Naive thymus-derived CD4-positive, alpha-beta T cell (primary cell): ENCODE measurements at places on chromosomes 1 and 21. TPM values are rescaled to one million over a fixed set of nuclear protein-coding genes. Genes with fewer than 3 reads are reported as not detected.
A peak's percentile ranks its signal among the peaks of the same experiment; 100 is the strongest.

PDC gene
- not detected in 2 replicates for total RNA-seq

TPM3 gene
- 423 TPM for total RNA-seq

RAP1GAP gene
- total RNA-seq, result 0.24 TPM

PLA2G2C gene
- total RNA-seq, result not detected

THEM5 gene
- total RNA-seq, result not detected

BCL2L15 gene
- 2.4 TPM for total RNA-seq

TSSK3 gene
- total RNA-seq, result 5.1 TPM

FCRL3 gene
- 1.8 TPM for total RNA-seq

SPRR2G gene
- not detected for total RNA-seq

FAM151A gene
- not detected for total RNA-seq

DNA sequence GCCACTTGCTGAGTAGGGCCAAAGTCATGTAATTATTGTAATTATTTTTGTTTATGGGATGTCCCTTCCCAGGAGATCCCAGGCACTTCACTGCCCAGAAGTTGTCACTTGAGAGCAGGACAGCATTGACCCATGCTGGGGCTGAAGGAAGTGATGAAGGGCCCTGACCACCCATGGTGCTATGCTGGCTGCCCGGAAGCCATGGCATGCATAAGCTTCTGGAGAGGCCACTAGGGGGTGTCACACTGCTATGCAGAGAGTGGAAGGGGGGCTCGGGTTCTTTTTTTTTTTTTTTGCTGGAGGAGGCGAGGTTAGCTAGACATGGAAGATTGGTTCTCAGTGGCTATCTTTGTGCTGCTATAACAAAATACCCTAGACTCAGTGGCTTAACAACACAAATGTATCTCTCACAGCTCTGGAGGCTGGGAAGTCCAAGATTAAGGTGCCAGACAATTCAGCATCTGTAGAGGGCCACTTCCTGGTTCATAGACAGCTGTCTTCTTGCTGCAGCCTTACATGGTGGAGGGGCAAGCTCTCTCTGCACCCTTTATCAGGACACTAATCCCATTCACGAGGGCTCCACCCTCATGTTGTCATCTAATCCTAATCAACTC is 84.9 kb downstream of the CNIH3 start:
- DNase-seq, result no peak

DNA sequence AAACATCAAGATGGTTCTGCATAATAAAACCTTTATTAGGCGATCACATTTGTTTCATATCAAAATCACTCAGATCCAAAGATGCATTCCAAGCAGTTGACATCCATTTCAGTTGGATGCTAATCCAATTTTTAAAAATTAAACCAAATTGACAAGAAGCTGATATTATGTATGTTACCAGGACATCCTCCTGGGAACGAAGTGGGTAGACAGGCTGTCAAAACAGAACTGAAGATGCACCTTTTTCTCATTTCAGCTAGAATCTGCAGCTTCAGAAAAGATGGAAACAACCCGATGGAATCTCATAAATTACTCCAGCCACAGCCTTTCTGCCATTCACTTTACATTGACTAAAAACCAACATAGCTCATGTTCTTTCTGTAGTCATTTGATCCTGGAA is 268.4 kb downstream of the PLPP3 start:
- no peak for DNase-seq

DNA sequence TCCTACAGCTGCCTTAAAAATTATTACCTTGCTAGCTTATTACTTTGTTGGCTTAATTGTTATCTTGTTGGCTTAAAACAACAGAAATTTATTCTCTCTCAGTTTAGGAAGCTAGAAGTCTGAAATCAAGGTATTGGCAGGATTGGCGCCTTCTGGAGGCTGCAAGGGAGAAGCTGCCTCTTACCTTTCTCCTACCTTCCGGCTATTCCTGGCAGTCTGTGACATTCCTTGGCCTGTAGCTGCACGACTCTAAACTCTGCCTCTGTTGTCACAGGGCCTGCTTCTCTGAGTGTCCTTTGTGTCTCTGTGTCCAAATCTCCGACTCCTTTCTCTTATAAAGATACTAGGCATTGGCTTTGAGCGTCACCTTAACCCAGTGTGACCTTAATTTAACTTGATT is 579.9 kb upstream of the B3GALT2 start:
- DNase-seq, result no peak

DNA sequence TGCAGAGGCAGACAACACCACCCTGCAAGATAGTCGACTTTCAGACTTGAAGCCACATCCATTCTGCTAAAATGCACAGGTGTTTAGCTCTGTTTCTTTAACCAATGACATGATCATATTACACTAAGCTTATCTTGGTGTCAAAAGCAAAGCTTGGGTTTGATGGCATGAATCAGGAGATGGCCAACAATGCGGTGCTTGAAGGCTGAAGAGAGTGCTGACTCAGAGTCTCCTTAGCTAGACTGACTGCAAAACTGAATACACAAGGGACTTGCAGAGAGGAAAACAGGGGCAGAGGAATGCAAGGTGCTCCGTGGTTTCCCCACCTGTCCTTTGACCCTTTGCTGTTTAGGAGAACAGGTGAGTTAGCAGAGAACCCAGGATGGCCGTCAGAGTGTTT is 262.6 kb downstream of the SIPA1L2 start:
- DNase-seq, result no peak

DNA sequence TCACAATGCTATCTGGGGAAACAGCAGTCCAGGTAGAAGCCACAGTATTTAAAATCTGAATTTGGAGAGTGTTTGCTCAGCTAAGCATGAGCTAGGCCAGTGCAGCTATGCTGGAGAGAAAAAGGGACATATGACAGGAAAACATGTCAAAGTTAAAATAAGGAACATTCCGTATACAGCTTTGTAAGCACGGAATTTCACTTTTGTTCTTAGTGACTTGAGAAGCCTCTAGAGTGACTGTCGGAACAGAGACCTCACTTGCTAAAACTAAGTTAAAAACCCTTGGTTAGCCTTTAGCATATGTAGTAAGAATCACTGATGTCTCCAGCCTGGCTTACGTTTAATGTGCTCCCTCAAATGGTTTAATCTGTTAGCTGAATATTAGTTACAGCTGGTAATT is 661.7 kb downstream of the KCNT2 start:
- no peak for DNase-seq

- DNase-seq, result peak; percentile 55
These were observed 4.5 kb downstream of the HSPB7 start for GRCh38 chr1:16013220-16013907.

GRCh38 chr21:42261829-42262200 is 42.9 kb downstream of the ABCG1 start:
- DNase-seq, result no peak

GRCh38 chr1:97457446-97458089 is 463.3 kb downstream of the DPYD start:
- no peak for DNase-seq

DNA sequence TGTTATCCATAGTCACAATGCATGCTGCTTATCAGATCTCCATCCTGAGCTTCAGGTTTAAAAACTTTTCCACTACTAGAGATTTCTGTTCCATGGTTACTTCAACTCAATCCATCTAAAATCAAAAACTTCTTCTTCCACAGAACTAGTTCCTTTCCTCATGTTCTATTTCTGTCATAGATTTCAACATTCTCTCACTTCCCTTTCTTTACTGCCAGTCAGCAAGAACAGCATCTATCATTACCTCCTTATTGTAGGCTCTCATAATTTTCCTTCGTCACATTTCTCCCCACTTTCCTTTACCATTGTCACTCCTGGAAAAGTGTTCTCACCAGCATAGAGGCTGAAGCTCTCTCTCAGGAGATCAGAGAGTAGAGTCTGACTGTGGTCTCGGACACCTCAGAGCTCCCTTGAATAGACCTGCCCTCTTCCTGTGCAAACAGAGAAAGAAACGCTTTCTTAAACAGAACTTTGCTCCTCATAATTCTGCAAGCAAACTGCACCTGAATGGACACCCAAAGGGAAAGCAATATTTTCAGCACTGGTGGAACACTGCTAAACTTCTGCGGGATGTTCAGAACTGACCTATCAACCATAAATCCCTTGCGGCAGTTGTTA is 48.7 kb upstream of the KIRREL1 start:
- no peak for DNase-seq

DNA sequence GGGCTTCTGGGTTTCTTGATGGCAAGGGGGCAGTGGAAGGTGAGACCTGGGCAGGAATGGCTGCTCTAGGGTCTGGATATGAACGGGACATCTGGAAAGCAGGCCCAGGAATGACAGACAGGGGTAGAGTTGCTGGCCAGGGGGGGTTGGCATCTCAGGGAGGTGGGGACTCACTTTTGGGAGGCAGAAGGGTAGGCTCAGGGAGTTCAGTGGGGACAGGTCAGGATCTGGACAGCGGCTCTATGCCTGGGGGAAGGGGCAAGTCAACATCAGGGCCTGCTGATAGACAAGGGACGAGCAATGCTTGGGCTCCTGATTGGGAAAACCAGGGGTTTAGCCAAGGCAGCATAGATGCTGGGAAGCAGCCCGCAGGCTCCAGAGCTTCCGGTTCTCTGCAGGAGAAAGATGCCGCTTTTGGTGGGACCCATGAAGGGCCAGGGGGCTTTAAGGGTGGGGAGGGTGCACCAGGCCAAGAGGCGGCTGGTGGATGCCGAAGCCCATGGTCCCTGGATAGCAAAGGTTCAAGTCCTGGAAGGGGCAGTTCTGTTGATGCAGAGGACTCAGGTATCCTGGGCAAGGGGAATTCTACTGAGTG is 21.9 kb downstream of the IGFN1 start:
- no peak for DNase-seq

GRCh38 chr1:223834660-223835263 is 11.0 kb downstream of the TP53BP2 start:
- peak; percentile 57 for DNase-seq

- no peak for DNase-seq
These were observed 40.9 kb downstream of the LRP8 start for GRCh38 chr1:53286955-53287354.

GRCh38 chr1:78071696-78072095 is 25.9 kb downstream of the GIPC2 start:
- DNase-seq, result no peak

- DNase-seq, result no peak
These were observed 91.3 kb downstream of the UCHL5 start for GRCh38 chr1:192967901-192968300.

- DNase-seq, result no peak
These were observed 5.0 kb downstream of the TAF5L start for GRCh38 chr1:229620876-229621275.

GRCh38 chr1:14478120-14478519 is 120.4 kb upstream of the KAZN start:
- DNase-seq, result no peak

DNA sequence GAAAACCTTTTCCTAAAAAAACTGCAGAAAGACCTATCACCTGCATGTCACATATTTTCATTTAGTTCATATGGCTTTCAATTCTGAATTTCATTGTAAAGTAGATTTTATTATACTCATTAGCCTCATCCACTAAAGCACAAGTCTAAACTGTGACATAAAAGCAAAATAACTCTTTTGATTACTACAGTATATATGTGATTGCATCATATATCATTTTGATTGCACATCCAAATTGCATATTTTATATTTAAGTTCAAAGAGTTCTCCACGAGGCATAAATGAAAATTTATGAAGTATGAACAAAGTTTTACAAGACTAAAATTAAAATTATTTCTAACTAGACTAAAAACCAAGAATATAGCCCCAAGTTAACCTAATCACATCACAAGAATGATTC is 19.3 kb downstream of the PALMD start:
- no peak for DNase-seq

- no peak for DNase-seq
These were observed 73.4 kb downstream of the UCK2 start for GRCh38 chr1:165900576-165901380.

- DNase-seq, result no peak
These were observed 1016.8 kb upstream of the ADGRL4 start for GRCh38 chr1:80023358-80023757.

- DNase-seq, result no peak
These were observed 193.2 kb downstream of the TRABD2B start for GRCh38 chr1:47803815-47804501.

- no peak for DNase-seq
These were observed 18.1 kb upstream of the PTPN14 start for GRCh38 chr1:214569357-214570004.

DNA sequence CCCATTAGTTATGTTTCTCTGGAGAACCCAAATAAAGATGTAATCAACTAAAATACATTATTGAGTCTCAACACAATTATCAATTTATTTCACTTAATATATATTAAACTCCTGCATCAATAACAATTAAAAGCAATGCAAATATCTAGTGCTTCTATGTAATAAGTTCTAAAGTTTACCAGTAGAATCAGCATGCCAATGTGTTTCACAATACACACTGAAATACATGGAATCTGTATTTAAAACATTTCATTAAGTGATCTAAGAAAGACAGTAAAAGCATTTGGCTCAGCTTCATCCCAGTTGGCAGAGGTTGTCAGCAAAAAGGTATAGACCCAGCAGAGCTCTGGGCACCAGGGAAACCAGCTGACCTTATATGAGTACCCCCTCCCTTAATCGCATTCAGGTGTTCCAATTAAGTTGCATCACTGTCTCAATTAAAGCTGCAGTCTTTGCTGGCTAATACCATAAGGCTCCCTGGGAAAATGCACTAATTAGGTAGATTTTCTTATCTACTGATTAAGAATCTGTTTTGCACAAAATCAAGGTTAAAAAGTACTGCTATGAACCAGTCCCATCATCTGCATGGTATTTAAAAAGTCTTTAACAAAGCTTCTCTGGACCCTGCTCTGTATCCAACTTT is 63.1 kb downstream of the NIBAN1 start:
- DNase-seq, result no peak

- DNase-seq, result peak; percentile 37
These were observed 19.1 kb downstream of the OPTC start for GRCh38 chr1:203512848-203513584.

- no peak for DNase-seq
These were observed 6.2 kb downstream of the TMCO4 start for GRCh38 chr1:19793360-19794046.

DNA sequence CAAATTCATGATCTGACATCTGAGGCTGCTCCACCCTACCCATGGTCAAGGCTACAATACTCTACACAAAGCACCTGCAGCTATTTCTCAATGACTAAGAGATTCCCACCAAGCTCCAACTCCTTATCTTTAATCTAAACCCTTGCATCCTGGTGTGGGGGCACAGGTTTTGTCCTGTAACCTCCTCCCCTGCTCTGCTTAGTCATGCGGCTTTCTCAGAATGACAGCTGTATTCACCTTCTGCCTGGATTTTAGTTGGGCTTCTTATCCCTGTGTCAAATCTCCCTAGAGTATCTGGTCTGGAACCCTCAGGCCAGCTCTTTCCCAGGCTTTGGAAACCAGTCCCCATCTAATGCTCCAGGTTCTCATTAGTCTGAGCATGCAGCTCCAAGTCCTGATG is 159.0 kb downstream of the BARHL2 start:
- no peak for DNase-seq
